NK-92 treated with Interleukin-12 subunit alpha and Interleukin-12 subunit beta, amount 100 ng/mL, for 24 hours (cell line): ENCODE measurements at places on chromosomes 4 and X.
A peak's percentile ranks its signal among the peaks of the same experiment; 100 is the strongest.

DNA sequence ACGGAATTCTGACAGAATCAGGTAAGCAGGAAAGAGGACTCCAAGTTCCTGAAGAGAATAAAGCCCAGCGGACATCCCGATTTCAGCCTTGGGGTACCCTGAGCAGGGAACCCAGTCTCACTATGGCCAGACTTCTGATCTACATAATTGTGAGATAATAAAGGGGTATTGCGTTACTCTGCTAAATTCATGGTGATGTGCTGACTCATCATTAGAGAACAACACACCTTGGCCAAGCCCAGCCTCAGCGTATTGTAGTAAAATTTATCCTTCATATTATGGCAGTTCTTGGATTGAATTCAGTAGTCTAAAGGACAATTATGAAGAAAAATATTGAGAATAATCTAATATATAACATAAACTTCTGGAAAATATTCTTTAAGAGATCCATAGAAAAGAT, 170.2 kb upstream of the MAD2L1 start:
- no peak for DNase-seq

- no peak for DNase-seq
These were observed 456.8 kb downstream of the PRR32 start for GRCh38 chrX:127276326-127276725.

DNA sequence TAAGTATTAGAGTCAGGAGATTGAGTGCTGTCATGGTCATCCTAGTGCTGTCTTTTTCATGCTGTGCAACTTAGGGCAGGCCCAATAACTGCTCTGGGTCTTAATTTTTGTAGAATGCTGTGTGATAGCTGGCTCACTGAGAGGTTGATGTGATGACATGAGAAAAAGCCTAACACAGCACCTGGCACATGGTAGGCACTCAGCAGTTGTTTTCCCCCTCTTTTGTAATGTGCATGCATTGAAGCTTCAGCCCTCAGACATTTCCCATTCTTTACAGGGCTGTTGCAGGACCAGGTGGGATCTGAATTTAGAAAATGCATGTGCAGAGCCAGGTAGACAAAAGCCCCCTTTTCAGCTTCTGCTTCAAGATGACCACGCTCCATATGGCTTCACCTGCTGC, 44.1 kb upstream of the SOX3 start:
- DNase-seq: no peak

GRCh38 chrX:66130469-66130868, 33.6 kb upstream of the HEPH start:
- DNase-seq: no peak

DNA sequence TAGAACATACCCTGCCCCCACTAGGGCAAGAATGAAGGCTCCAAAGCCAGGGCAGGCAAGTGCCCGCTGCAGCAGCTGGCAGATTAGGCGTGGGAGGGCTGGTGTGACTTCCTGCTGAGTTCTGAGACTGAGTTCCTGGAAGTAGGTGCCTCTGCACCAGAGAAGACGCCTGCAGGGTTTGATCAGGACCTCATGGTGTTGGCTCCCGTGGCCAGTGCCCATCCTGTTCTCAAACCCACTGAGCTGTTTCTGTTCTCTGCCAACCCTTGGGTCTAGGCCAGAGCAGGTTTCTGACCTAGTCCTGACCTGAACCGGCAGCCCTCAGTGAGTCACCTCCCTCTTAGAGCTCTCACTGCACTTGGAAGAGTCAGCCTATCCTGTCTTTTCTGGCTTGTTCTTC, 220.7 kb downstream of the HS6ST2 start:
- peak; percentile 38 for DNase-seq
